ENCODE measurements at places on chromosomes 6 and 20.

DNA sequence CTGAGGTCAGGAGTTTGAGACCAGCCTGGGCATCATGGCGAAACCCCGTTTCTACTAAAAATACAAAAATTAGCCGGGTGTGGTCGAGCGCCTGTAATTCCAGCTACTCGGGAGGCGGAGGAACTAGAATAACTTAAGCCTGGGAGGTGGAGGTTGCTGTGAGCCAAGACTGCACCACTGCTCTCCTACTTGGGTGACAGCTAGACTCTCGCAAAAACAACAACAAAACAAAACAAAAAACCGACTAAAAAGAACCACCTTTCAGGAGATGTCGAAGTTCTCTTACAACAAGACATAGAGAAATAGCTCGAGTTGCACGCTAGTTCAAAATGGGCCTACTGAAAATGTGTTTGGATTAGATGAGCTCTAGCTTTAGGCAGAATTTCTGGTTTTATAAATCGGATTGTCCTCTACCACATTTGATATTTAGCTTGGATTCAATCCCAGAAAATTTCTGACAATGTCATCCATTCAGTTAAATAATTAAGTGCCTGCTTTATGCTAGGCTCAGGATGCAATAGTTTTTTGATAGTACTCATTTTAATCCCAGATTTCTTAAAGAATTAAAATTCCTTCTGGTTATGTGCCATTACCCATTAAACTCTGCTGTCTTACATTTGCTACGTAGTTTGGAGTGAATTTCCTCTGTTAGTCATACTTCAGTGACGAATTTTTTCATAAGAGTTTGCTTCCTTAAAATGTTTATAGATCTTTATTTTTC, 137.5 kb upstream of the SHLD1 start:
- peak; percentile 24 for DNase-seq

- no peak for DNase-seq
Measured at GRCh38 chr6:75906871-75907270, 157.8 kb downstream of the MYO6 start.

GRCh38 chr20:19301843-19302242, 89.4 kb downstream of the SLC24A3 start:
- DNase-seq, result no peak

GRCh38 chr20:51608061-51608460, 65.5 kb upstream of the NFATC2 start:
- no peak for DNase-seq

GRCh38 chr20:22312744-22313346, 271.5 kb downstream of the FOXA2 start:
- DNase-seq, result peak; percentile 14

GRCh38 chr6:121838842-121839241, 403.4 kb downstream of the GJA1 start:
- no peak for DNase-seq

- DNase-seq, result no peak
Measured at GRCh38 chr6:107624050-107624449, 134.1 kb downstream of the SOBP start.

GRCh38 chr20:15756754-15757115, 816.5 kb downstream of the KIF16B start:
- DNase-seq, result no peak

- no peak for DNase-seq
Measured at GRCh38 chr20:20864351-20865096, 152.1 kb upstream of the RALGAPA2 start.

- no peak for DNase-seq
Measured at GRCh38 chr6:135254471-135254870, 73.4 kb downstream of the MYB start.

- DNase-seq, result no peak
Measured at GRCh38 chr6:43499028-43499815, 10.9 kb downstream of the LRRC73 start.

- DNase-seq, result peak; percentile 98
Measured at GRCh38 chr6:159968295-159969203, at the start of gene IGF2R. IGF2R (plus strand) TSS chr6:159969082; CDS start chr6:159969247, 165 bp downstream.

GRCh38 chr6:111782887-111783466, 90.3 kb downstream of the FYN start:
- no peak for DNase-seq

GRCh38 chr6:169112483-169113320, 140.9 kb downstream of the THBS2 start:
- DNase-seq, result no peak

- DNase-seq, result no peak
Measured at GRCh38 chr20:54985091-54985490, 509.7 kb downstream of the DOK5 start.

DNA sequence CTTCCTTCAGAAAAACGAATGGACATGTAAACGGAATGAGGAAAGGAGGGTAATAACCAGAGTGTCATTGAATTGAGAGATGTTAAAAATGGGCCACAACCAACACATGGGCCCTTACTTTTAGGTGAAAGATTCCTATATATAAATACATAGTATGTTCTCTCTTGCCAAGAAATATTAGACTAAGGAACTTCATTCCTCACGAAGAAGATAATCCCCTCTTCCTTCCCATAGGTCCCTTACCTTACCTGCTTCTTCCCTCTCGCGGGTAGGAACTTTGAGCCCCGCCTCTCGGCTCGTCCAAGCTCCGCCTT, 295 bp upstream of the TBC1D22B start:
- peak; percentile 11 for DNase-seq

- no peak for DNase-seq
Measured at GRCh38 chr20:1783245-1783644, 112.0 kb upstream of the SIRPA start.

- DNase-seq, result no peak
Measured at GRCh38 chr20:16027686-16028085, 545.6 kb downstream of the KIF16B start.

DNA sequence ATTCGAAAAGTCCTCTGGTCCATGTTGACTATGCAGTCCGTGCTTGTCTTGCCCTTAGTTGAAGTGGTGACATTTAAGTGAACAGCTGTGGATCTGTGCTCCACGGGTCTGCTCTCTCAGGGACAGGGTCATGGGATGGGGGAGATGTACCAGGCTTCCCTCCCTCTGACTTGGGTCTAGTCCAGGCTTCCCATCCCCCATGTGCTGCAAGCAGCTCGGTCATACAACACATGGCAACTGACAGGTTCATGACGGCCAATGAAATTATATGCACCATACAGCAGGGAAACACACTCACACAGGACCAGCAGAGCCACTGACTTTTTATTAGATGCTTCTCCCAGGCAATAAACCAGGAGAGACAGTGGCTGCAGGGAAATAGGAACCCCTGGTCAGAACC, 201.4 kb downstream of the PTPRT start:
- DNase-seq, result no peak

- no peak for DNase-seq
Measured at GRCh38 chr20:55540013-55540412, 465.3 kb downstream of the CBLN4 start.

DNA sequence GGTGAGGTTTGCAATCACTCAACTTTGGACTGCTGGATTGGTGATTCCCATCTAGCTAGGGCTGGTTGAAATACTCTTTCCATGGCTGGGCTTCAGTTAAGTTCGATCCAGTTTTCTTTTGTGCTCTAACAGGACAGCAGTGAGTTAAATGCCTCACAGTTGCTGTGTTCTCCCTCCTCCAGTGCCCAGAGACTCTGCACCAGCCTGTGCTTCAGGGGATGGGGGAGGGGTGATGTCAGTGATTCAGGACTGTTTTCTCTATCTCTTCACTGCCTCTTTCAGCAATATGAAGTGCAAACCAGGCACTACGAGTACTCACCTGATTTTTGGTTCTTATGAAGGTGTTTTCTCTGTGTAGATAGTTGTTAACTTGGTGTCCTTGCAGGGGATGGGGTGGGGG, 88.2 kb upstream of the FAM83B start:
- DNase-seq, result no peak

- DNase-seq, result no peak
Measured at GRCh38 chr6:47680051-47680450, 18.3 kb upstream of the ADGRF4 start.

DNA sequence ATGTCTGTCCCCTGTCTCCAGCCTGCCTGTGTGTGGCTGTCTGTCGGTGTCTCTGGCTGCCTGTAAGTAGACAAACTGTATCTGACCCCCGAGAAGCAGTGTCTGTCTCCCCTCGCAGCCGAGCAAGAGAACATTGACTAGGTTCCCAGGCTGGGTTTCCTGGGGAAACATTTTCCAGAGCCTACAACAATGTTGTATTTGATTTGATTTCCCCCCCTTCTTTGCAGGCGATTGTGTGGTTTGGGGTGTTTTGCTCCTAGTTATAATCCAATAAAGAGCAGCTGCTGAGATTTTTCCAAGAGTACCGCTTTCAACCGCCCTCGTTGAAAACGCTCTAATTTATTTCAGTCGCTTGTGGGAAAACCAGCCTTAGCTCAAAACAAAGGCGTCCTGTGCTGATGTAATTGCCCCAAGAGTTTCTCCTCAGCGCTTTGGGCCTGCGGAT, 92.6 kb downstream of the CDC5L start:
- DNase-seq, result no peak

DNA sequence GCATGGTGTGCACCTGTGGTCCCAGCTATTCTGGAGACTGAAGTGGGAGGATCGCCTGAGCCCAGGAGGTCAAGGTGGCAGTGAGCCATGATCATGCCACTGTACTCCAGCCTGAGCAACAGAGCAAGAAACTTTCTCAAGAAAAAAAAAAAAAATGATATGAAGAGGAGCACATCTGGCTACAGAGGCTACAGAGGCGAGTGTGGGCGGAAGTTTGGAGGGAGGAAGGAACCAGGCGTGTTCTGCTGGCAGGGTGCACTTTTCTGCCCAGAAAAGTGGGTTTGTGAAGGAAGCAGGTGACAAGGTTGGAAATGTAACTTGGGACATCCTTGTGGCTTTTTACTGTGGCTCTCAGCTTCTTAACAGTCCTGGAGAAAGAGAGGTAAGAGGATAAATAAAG, 96.7 kb downstream of the SNX5 start:
- no peak for DNase-seq

DNA sequence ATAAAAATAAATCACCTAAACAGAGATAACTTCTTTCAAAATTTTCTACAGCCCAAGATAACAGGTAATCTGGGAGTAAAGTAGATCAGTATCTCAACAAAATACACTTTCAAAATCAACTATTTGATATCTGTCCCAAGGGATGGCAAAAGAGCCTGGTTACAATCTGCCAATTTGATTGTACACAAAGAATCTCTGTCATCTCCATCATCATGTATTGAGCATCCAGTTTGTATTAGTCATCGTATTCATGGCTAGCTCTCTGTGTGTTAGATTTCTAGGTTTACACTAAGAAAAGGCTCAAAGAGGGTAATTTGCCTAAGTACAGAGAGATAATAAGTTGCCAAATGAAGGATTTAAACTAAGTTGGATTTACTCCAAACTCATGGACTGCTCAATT, 329.0 kb upstream of the NRSN1 start:
- DNase-seq, result no peak

GRCh38 chr6:152461556-152461955, 175.6 kb downstream of the SYNE1 start:
- no peak for DNase-seq

- DNase-seq, result no peak
Measured at GRCh38 chr6:153059757-153060156, 57.2 kb upstream of the MTRF1L start.

GRCh38 chr6:75488033-75488432, 5.6 kb downstream of the FILIP1 start:
- no peak for DNase-seq

DNA sequence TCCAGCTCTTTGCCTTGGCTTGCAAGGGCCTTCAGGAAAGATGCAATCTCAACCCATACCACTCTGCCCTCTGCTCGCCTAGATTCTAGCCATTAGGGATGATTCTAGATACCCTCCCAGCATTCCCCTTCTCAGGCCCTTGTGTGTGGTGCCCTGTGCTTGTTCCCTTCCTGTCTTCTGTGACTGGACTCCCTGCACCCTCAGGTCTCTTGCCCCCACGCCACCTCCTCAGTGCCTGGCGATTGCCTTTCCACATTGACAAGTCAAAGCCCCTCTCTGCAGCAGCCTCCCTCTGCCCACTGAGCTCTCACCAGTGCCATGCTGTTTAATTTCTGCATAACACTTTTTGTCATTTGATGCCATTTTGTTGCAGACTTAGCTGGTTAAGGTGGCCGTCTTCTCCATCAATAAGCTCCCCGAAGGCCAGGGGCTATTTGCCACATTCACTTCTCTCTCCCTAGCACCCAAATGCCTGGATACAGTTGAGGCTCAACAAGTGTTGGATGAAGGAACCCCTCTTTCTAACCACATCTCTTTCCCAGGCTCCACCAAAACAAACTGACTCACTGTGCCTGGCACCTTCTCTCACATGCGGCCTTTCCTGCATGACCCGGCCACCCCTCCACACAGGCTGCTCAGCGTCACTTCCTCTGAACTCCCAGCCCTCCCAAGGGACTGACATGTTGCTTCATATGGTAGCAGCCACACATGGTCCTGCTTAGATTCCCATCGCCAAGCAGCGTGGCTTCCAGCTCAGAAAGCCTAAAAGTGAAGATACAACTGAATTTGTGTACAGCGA, 4.6 kb upstream of the TXNDC5 start:
- DNase-seq, result no peak

DNA sequence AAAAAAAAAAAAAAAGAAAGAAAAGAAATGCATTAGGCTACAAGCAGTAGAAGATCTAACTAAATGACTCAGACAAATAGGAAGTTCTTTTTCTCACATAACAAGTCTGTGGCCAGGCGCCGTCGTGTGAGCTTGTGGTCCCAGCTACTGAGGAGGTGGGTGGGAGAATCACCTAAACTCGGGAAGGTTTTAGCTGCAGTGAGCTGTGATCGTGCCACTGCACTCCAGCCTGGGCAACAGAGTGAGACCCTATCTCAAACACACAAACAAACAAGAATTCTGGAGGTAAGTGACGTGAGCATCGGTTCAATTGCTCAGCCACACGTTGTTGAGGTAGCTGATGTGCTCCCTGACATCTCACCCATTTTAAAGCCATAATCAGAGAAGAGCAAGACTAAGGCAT, 37.9 kb upstream of the SLC23A2 start:
- DNase-seq, result no peak

DNA sequence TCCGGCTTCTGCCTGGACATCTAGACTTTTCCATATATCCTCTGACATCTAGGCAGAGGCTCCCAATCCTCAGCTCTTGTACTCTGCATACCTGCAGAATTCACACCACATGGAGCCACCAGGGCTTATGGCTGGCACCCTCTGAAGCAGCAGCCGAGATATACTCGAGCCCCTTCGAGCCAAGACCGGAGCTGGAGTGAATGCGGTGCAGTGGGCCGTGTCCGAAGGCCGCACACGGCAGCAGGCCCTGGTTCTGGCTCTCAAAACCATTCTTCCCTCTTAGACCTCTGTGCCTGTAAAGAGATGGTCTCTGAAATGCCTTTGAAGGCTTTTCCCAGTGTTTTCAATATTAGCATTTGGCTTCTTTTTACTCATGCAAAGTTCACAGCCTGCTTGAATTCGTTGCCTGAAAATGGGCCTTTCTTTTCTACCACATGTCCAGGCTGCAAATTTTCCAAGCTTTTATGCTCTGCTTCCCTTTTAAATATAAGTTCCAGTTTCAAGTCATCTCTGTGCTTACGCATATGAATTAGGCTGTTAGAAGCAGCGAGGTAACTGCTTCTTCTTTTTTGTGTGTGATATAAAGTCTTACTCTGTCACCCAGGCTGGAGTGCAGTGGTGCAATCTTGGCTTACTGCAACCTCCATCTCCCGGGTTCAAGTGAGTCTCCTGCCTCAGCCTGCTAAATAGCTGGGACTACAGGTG, 3.8 kb upstream of the SIRPB1 start:
- peak; percentile 0 for DNase-seq

Data from AG08396 (cell line).